ENCODE measurements at places on chromosomes 11 and 22.

DNA sequence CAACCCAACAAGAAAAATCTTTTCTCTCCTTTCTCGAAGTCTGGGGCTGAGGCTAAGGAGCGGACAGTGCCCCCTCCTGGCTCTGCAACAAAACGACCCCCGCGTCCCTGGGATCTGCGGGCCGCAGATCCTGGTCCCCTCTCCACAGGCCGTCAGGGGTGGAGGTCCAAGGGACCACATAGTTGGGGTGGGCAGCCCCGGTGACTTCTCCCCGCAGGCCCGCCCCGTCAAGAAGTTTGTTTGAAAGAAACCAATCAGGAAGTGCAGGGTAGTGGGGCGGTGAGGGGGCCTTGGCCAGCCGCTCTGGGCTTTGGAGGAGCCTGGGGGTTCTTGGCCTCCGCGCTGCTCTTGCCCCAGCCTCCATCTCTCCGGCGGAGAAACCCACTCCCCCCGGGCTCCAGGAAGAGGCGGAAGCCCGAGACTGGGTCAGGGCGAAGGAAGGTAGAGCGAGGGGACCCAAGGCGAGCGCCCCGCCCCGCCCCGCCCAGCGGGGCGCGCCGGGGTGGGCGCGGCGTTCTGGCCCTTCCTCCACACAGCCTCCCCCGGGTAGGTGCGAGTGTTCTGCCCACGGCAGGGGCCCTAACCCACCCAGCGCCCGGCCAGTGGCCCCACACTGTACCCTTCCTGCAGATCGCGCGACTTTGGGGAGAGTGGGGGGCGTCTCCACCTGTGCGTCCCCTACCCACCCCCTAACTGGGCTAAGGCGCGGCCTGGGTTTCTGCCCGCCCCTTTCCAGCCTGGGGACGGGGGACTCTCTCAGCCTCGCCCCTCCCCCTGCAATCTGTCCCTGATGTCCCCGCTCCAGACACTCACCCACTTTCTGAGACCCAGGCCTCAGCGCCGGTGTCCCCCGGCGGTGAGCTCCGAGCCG, 1.3 kb downstream of the TP53I11 start:
- DNase-seq = no peak

- DNase-seq = no peak
Observed at GRCh38 chr11:58674609-58675008, 52.1 kb downstream of the CNTF start.

GRCh38 chr22:37634417-37634924, 5.0 kb upstream of the SH3BP1 start:
- DNase-seq = no peak

- no peak for DNase-seq
Observed at GRCh38 chr11:96219981-96220623, 122.9 kb downstream of the MAML2 start.

GRCh38 chr11:26762089-26762488, 40.2 kb upstream of the SLC5A12 start:
- no peak for DNase-seq

DNA sequence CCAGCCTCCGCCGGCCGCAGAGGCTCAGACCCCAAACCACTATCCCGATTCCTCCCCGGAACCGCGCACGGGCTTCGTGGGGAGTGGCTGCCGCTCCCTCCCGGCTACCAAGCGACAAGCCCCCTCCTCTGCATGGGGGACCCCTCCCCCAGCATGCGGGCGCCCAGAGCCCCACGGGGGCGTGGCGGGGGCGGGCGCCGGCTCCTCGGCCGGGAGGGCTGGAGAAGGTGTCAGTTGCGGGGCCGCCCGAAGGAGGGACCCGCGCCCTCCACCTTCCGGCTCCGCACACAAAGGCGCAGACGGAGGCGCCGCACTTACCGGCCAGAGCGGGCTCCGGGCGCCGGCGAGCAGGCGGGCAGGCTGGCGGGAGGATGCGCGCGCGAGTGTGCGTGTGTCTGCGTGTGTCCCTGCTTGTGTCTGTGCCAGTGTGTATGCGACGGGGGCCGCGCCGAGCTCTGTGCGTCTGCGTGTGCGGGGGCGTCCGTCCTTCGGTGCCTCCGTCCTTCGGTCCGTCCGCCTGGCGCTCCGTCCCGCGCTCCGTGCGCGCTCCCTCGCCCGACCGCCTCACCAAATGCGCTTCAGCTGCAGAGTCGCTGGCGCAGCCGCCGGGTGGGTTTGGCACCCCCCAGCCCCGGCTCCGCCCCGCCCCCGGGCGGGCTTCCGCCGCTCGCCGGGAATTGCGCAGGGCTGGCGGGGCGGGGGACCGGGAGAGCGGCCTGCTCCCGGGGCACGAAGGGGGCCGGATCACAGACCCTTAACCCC, at the start of gene PTPN5:
PTPN5 (minus strand) TSS at position 592 of the 762 bp plus-strand sequence. CDS start 19,840 bp downstream, outside the sequence.
- no peak for DNase-seq

DNA sequence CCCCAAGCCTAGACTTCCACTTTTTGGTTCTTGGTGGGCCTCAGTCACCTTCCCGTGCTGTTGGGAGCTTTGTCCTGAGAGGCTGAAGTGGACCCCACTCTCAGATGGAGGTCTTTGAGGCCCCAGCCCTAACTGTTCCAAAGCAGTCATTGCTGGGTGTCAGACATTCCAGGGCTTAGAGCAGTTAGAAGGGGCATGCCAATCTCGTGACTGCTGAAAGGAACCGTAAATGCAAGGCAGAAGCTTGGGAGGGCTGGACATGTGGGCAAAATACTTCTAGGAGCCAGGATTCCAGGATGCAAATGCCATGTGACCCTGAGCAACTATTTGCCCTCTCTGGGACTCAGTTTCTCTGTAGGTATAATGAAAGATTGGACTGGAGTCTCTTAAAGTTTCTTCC, 118.8 kb upstream of the CRYBB3 start:
- DNase-seq = no peak

DNA sequence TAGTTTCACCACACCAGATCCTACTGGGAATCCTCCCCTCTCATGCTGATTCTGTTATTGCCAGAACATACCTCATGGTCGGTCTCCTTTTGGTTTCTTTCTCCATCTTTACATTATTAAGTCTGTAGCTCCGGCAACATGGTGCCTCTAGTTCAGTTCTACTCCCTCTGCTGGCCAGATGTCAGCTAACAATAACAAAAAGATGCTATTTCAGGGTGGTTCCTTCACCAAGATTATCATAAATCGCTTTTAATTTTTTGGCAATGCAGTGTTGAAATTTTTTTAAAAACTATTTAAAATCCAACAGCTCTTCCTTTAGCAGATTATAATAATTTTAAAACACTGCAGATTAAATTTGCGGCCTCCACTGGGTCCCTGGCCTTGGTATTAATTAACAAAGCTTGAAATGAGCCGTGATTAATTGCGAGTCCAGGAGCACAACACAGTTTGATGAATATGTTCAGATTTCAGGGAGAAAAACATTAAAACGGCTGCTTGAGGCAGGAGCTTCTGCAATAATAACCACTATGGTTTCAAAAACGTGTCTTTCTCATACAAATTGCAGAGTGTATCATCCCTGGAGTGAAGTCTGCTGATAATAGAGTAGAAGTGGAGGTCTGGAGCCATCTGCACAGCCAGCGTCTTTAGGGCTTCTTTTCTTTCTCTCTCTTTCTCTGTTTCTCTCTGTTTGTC, 492.9 kb upstream of the KIRREL3 start:
- no peak for DNase-seq

- no peak for DNase-seq
Observed at GRCh38 chr22:34620832-34621231, 445.1 kb upstream of the ISX start.

GRCh38 chr22:21044931-21045584, 688 bp upstream of the LRRC74B start:
- no peak for DNase-seq

DNA sequence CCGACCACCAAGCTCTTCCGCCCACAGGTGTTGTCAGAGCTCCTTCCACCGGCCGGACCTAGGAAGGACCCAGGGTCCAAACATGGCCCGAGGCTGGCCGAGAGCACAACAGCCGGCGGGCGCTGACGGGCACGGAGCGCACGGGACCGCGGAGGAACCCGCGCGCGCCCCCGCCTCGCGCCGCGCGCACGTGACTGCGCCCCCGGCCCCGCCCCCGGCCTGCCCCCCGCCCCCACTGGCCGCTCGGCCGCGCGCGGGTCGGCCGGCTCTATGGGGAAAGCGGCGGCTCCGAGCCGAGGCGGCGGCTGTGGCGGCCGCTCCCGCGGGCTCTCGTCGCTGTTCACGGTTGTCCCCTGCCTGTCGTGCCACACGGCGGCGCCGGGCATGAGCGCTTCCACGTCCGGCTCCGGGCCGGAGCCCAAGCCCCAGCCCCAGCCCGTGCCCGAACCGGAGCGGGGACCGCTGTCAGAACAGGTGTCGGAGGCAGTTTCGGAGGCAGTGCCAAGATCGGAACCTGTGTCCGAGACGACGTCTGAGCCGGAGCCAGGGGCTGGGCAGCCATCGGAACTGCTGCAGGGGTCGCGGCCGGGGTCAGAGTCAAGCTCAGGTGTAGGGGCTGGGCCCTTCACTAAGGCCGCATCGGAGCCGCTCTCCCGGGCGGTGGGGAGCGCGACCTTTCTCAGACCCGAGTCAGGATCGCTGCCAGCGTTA, at the start of gene OSBP2:
OSBP2 (plus strand) TSS at position 235 of the 711 bp plus-strand sequence; CDS start at position 271, 36 bp downstream.
- peak; percentile 52 for DNase-seq

- no peak for DNase-seq
Observed at GRCh38 chr11:43577566-43578264, 102.8 kb upstream of the HSD17B12 start.

- no peak for DNase-seq
Observed at GRCh38 chr11:25737071-25737675, 594.8 kb upstream of the ANO3 start.

DNA sequence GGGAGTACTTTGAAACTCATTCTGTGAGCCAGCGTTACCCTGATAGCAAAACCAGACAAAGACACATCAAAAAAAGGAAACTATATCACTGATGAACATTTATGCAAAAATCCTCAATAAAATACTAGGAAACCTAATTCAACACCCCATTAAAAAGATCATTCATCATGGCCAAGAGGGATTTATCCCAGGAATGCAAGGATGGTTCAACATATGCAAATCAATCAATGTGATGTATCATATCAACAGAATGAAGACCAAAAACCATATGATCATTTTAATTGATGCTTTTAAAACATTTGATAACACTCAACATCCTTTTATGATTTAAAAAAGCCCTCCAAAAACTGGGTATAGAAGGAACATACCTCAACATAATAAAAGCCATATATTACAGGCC, 19.8 kb downstream of the RRP8 start:
- no peak for DNase-seq

DNA sequence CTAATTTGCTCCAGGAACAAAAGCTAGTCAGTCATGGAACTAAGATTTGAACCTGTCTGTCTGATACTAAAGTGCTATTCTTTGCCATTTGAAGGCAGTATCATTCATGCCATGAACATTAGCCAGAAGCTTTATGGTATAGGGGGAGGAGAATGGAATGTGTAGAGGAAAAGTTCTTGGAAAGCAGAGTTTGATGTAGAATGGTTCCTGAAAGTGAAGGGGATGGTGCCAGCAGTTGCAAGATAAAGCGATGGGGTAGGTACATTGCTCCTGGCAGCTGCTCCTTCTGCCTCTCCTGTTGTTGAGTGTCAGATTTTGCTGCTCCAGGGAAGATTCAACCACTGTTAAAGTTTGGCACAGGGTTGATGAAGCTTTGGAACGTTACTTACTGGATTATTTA, 53.4 kb downstream of the ARHGAP42 start:
- DNase-seq = no peak

DNA sequence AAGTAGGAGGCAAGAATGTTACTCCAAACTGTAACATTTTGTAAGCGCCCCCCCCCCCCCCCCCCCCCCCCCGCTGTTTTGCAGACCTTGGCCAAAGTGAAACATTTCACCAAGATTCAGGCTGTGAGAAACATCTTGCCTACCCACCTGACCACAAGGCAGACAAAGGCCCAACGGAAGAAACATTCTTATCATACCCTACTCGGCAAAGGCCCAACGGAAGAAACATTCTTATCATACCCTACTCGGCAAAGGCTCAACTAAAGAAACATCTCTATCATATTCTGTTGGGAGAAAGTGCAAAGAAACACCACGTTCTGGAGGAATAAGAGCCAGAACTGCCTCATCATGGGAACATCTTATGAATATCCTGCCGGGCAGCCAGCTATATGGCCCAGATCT, 117.1 kb downstream of the JRKL start:
- DNase-seq = no peak

GRCh38 chr11:23727794-23728193, 769.1 kb upstream of the LUZP2 start:
- no peak for DNase-seq

DNA sequence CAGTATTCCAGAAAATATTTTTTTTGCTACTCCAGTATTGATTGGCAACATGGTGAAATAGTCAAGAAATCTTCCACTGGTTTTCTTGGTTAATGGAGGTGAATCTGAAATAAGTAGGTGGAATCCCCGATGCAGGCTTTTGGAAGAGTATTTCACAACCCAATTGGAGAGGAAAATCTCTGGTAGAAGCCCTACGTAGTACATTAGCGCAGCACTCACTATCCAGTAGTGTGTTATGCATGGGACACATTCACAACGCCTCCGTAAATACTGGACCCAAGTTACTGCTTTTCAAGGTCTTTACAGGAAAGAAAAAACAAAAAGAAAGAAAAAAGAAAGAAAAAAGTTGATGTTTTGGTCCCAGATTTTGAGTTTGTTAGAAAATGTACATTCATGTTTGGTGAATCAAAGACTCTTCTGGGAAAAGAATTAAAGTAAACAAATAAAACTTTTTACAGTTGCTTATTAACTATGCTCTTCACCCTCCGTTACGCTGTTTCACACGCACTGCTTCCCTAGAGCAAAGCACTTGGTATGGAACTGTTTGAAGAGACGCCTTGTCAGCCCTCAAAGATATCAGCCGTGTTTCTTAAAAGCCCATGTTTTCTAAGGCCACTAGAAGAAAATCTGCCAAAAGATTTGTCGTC, 170.4 kb upstream of the CTSC start:
- no peak for DNase-seq

- DNase-seq = no peak
Observed at GRCh38 chr11:29263971-29264682, 752.7 kb downstream of the KCNA4 start.

DNA sequence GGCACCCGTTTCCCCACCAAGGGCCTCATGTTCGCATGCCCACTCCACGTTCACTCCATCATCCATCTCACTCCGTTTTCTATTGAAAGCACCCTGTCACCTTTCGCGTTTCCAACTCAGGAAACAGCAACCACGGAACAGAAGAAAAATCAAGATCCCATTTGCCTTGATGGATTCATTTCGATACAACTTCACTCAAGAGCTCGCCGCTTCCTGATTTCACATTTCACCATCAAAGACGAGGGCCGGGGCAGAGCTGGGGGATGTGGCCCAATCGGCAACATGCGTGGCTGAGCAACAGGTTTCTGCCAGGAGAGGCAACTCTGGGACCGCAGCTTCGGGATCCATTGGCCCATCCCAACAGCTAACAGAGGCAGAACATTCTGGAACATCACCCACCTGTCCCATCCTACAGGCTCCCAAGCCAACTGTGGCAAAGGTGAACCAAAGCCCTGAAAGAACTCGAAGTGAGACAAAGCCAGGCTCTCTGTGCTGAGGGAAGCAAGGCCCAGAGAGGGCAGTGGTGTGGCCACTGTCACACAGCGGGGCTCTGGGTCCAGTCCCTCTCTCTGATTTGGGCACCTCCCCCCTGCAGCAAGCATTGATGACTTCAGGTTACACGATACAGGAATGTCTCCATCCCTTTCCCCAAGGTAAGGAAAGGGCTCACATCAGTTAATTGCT, 36.2 kb upstream of the CD5 start:
- DNase-seq = no peak

GRCh38 chr11:115691030-115691429, 186.8 kb upstream of the CADM1 start:
- no peak for DNase-seq

All from natural killer cell (primary cell).